MV-4-11 (cell line): ENCODE measurements at places on chromosomes 7 and 10.

- no peak for DNase-seq
Observed at GRCh38 chr10:126243971-126244370, 144.3 kb downstream of the ADAM12 start.

DNA sequence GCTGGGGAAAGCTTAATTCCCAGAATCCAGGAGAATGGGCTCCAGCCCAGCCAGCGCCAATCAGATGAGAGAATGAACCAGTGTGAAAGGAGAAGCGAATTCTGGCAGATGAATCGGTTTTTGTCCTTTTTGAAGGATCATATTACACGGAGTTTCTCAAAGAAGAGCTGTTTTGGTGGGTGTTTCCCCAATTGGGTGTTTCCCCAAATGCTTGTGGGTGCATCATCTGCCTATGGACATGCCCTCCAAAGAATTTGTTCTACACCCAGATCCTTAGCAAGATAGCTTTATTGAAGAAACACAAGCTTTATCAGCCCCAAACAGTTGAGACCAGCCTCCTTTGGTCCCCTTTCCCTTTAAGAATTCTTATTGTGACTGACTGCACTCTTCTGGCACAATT lies 186.5 kb upstream of the GPR26 start:
- DNase-seq: peak; percentile 10

DNA sequence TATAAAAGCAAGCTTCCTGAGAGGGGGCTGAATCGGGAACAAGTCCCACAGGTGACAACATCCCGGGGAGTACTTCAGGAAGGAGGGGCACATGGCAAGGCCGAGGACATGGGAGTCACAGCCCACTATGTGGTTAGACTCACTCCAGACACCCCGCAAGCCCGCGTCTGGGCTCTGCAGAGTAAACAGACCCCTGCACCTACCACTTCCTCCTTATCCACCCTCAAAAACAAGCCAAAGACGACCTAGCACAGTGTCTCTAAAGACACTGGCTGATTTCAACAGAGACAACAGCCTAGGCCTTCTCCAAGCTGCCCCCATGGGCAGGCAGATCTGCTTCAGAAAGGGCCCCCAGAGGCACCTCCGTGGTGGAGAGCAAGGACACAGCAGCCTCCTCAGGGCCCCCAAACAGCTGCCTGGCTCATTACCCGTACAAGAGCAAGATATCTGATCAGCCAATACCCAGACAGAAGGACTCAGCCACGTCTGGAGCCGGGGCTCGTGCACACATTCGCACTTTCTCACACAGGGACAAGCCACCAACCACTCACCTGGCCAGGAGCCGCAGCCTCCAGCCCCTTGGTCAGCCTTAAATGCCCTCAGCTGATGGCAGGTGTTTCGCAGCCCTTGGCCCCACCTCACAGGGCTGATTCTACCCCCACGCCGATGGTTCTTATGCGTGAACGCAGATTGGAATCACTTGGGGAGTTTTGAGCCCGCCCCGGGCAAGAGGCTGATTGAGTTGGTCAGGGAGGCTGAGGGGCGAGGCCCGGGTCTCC lies 10.7 kb upstream of the KPNA7 start:
- peak; percentile 37 for DNase-seq

GRCh38 chr10:5809527-5810154 lies 3.6 kb downstream of the GDI2 start:
- DNase-seq: no peak

DNA sequence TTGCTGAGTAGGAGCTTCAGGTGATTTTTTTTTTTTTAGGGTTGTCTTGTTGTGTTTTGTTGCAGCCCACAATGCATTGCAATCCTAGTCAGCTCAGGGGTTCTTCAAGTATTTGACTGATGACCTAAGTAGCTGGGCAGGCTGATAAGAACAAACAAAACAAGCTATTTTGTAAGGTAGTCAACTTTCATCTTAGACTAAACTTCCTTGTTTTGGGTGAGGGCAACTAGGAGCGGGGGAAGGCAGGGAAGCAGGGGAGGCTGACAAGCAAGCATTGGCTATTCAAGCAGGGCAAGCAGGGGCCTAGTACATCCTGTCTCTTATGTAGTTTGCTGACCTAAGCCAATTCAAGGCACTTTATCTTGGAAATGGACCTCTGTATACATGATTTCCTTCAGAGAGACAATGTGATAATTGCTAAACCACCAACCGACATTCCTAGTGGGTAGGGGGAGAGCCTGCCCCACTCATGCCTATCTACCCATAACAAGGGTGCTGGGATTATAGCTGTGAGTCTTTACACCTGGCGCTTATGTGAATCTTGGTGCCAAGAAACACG lies 163.3 kb upstream of the PRKCQ start:
- no peak for DNase-seq

DNA sequence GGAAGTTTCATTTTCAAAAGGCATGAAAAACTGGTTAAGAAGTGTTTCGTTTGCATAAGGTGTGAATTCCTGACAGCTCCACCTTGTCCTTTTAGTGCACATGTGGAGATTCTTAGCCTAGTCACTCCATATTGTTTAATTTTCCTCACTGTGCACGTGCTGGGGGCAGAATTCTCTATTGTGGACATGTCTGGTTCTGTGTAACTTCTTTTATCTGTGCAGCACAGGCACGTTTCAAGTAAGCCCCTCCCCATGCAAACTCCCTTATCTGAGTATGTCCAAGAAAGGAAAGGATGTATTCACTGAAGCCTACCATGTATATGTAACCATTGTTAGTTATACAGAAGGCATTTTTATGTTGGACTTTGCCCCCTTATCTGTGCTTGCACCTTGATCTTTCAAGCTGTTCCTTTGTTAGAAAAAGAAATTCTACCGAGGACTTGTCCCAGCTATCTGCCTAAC lies 1346.3 kb downstream of the REEP3 start:
- no peak for DNase-seq

DNA sequence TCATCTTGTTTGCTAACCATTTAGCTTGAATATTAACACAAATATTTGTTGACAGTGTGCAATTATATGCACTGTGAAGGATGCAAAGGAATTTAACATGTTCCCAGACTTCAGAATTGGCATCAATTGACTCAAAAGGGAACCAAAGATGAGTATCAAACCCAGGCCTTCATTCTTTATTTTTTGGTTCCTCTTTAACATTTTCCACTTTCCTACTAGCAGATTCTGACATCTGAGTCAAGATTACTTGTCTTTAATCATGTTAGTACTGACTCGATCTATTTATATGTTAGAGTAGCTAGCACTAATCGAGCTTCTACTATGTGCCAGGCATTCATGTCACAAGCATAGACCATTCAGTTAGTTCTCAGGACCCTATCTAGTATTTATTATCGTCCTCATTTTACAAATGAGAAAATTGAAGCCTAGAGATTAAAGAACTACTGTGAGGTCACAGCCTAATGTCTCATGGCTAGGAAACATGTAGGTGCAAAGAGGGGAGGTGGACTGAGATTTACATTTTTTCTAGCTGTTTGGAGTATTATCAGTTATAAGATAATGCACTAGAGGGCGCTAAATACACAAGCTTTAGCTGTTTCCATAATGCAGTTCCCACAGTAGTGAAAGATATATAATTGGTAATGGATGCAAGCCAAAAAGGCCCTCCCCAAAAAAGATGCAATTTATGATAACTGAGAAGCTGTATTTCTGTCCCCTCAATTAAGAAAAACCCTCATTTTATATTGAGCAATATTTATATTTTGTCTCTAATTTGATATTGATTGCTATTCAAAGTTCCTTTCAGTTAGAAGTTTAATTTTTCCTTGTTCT lies 32.9 kb upstream of the KMT2E start:
- peak; percentile 58 for DNase-seq

GRCh38 chr7:140534743-140535142 lies 55.4 kb upstream of the MKRN1 start:
- DNase-seq: no peak

DNA sequence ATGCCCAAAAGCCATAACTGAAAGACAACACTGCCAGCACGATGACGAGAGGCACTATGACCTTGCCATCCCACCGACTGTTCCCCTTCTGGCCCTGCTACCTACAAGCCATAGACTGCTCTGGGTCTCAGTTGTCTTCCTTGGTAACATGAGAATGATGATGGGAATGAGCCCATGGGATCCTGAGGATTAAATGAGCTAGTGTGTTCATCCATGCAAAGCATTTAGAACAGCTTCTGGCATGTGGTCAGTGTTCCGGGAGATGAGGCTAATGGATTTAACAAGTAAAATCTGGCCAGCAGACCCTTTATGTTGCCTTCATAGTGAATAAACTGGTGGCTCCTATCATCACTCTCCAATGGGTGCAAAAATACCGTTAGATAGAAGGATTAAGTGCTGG lies 62.4 kb upstream of the WDR11 start:
- no peak for DNase-seq

DNA sequence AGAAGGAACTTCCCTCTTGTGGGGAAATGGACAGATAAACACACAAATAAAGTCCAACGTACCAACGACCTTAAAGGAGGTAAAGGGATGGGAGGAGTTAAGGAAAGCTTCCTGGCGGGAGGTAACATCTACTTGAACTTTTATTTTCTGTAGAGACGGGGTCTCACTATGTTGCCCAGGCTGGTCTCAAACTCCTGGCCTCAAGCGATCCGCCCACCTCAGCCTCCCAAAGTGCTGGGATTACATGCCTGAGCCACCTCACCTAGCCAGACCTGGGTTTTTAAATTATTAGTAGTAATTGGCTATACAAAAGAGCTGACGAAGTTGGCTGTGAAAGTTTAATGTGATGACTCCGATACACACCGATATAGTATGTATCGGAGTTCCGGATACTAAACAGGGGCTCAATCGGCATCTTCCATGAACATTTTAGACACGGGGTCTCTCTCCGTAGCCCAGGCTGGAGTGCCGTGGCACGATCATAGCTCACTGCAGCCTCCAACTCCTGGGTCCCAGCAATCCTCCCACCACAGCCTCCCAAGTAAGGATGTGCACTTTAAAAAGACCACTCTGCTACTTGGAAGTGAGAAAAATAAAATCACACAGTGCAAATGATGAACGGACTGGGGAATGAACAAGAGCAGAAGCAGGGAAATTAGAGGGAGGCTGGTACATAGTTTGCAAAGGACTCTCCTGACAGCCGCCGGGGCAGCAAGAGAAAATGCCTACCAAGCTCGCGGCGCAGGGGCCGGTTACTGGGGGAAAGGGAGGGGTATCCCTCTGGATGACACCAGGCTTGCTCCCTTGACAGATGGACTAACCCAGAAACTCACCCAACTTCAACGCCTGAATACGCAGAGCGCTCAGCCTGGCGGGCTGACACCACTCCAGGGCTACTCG lies 1.0 kb downstream of the BCL7B start:
- DNase-seq: no peak

- DNase-seq: no peak
Observed at GRCh38 chr10:132611026-132611910, 73.7 kb downstream of the INPP5A start.

- no peak for DNase-seq
Observed at GRCh38 chr10:1323951-1324350, 267.8 kb downstream of the WDR37 start.

GRCh38 chr7:118872568-118872967 lies 648.1 kb downstream of the ANKRD7 start:
- DNase-seq: no peak

- no peak for DNase-seq
Observed at GRCh38 chr7:142583446-142583845, 165.8 kb upstream of the PRSS1 start.

DNA sequence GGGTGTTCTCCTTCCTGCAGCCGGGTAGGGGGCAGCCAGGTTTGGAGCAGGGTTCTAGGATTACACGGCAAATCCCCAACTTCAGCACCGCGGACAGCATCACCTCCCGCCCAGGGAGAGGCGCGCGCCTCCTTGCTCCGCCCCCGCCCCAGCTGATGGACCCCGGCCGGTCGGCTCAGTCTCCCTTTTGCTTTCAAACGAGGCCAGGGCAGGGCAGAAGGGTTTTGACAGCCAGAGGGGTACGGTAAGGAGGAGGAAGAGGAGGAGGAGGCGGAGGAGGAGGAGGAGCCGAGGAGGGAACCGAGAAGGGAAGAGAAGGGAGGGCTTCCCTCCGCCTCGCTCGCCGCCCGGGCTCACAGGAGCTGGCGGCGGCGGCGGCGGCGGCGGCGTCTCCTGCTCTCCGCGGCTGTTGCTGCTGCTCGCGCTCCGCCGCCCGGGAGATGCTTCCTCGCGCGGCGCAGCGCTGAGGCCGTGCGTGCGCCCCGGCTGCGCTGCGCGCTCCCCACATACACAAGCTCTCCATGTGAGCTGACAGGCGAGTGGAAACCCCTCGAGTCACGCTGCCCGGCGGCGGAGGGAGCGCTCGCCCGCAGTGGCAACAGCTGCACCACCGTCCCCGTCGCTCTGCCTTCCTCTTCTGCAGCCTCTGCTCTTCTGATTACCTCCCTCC lies 615 bp upstream of the CNTNAP2 start:
- DNase-seq: peak; percentile 64

GRCh38 chr7:82549616-82550285 lies 106.2 kb upstream of the CACNA2D1 start:
- DNase-seq: peak; percentile 87

DNA sequence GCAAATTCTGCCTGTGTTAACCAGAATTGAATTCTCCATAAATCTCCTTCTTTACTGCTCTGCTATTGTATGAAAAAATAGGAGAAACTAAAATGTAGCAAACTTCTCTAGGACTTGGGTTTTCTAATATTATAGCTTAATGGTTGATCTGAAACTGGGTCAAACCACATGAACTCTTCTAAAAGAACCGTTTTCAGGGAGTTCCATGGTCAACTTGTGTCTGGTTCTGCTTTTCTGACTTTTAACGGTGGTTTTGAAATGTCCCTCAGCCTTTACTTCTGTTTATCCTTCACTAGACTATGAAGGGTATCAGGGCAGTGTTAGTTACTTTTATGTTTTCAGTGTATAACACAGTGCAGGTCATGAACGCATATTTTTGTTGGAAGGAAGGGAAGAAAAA lies 242.2 kb downstream of the TSPAN12 start:
- DNase-seq: peak; percentile 52

- peak; percentile 19 for DNase-seq
Observed at GRCh38 chr7:126979722-126980121, 273.0 kb downstream of the GRM8 start.

- DNase-seq: no peak
Observed at GRCh38 chr7:123060446-123060845, 64.9 kb upstream of the TAS2R16 start.

GRCh38 chr10:50561266-50561665 lies 62.5 kb downstream of the SGMS1 start:
- no peak for DNase-seq

DNA sequence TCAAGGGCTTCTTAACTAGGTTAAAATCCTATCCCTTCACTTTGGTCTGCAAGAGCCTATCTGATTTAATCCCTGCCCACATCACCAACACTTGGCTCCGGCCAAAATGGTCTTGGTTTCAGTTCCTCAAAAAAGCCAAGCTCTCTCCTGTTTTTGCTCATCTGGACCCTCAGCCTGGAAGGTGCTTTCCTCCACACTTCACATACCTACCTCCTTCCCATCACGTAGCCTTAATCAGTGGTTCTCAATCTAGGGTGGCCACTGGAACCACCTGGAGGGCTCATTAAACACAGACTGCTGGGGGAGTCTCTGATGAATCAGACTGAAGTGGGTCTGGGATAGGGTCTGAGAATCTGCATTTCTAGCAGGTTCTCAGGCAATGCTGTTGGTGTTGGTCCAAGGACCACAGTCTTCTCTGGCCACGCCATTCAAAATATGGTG lies 227.0 kb upstream of the AOAH start:
- DNase-seq: peak; percentile 66
